ENCODE measurements at places on chromosomes 12 and 14.

DNA sequence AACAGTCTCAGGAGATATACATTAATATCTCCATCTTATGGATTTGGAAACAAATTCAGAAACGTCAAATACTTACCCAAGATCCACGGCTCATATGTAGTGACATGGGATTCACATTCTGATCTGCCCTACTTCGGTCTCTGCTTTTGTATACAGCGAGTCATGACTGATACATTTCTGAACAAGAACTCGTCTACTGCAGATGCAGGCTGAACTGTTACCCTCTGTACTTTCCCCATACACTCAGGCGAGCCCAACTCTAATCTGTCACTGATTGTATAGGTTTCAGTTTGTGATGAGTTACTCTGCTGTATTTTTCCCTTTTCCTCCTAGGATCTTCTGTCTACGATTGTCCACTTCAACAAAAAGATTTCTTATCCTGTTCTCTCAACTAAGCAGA is 441.6 kb downstream of the CCDC91 start:
- DNase-seq = no peak

DNA sequence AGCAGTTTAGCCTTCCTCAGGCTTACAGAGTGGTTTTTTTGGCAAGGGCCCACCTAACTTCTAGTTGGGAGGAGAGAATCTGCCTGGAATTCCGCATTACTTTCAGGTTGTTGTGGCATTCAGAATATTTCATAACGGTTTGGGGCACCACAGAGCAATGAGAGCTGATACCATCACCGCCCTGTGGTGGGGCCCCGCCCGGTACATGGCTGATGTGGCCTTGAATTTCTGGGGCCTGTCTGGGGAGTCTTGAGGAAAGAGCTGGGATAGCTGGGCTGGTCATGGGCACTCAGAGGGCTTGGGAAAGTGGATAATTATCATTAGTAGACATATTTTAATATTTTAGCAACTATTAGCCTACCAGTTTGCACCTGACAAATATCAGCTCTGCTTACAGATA is 4.2 kb downstream of the TESPA1 start:
- DNase-seq = no peak

DNA sequence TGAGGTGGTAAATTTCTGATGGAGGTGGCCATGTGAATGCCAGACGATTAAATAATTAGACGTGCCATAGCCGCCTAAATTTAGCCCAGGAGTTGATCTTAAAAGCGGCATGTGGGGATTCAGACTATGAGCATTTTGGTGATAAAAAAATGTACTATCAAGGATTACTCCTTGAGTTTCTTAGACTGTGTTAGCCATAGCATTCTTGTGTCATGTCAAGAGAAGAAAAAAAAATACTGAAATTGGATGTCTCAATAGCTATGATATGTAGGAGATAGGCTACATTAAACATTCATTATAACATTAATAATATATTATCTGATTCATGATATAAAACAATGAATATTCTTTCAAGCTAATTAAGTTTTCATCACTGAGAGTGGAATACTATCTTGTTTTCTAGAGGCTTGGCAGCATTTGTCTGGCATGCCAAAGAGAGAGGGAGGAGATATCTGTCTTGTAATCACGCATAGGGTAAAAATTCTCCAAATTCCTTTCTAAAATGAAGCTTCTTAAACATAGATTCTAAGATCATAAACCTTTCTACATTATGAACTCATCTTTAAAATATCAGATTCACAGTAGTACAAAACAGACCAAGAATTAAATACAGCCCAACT is 727.0 kb downstream of the C12orf50 start:
- no peak for DNase-seq

DNA sequence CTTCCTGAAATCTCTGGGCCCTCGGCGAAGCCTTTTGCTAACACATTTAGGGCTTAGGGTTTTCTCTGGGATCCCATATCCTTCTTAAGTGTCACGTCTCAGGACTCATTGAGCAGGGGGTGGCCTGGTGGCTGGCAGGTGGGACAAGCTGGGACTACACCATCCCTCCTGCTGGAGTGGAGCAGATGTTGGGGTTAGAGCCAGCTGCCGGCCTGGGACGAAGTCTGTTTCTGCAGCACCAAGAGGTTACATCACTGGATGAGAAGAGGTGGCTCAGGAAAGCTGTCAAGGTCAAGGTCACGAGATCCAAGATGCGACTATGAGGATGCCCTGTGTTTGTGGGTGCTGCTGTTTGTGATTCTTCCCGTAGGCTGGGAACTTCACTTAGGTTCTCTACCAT is 16.3 kb downstream of the SMCO2 start:
- DNase-seq = no peak

- DNase-seq = no peak
These were observed 91.1 kb upstream of the BCL11B start for GRCh38 chr14:99363051-99363450.

DNA sequence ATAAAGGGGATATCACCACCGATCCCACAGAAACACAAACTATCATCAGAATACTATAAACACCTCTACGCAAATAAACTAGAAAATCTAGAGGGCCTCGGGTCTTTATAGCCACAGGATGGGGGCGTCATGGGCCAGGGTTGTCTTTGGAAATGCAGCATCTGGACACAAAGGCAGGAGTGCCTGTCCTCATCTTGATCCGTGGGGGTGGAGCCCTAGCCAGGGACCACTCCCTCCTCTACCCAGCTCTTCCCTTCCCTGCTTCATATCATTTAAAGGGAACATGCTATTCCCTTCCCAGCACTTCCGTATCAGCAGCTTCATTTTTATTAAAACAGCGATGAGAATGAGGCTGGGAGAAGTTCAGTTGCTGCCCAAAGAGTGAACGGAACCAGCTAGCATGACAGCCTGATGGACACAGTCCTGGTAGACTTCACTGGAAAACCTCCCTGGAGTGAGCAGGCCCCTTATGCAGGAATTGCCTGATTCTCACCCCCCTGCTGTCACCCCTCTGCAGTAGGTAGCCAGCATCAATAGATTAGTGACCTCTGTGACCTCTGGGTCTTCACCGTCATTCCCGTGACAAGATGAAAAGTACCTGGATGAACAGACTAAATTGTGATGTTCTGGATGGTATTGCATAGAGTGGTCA is 251.4 kb upstream of the RGS6 start:
- no peak for DNase-seq

DNA sequence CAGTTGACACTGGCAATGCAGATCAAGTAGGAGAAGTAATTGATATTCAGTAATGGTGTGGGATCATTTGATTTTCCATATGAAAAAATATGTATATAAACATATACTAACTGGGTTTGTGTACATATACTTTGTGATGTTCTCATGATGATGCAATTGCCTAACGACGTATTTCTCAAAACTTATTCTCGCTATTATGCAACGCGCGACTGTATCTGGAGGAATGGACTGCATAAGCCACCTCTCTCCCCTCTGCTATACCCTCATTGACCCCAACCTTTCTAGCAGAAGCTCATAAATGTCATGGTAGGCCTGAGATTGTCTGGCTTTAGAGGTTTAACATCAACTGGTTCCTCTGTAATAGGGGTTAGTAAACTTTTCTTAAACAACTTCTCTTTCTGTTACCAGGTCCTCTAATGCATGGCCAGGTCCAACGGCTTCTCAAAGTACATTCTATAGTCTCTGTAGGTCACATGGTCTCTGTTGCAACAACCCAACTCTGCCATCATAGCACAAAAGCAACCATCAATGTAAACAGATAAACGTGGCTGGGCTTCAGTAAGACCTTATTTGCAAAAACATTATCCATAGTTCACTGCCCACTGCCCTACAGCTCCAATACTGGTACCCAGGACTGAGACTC is 59.3 kb downstream of the FOXN3 start:
- no peak for DNase-seq

DNA sequence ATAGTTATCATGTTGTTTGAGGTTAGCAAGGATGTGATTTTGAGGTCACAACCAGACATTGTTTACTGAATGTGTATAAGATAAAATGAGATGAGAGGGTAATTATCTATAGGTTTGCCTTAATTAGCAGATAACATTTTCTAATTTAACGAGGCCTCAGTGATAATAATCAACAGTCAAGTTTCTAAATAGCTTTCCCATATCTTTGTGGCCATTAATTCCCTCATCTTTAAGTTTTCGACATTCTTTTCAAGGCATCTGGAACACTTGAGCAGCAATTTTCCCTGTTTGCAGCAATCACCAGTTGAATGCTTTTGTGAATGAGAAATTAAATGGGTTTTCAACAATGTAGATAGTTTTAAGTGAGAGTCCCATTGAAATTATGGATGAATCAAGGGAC is 304.1 kb downstream of the SYT1 start:
- DNase-seq = no peak

- no peak for DNase-seq
These were observed 137.1 kb downstream of the MON2 start for GRCh38 chr12:62603811-62604098.

- DNase-seq = no peak
These were observed 314.6 kb downstream of the GRIN2B start for GRCh38 chr12:13666806-13667205.

GRCh38 chr14:54396493-54397335 is at the start of gene CDKN3:
CDKN3 (plus strand) TSS chr14:54397007; CDS start chr14:54397069, 62 bp downstream.
- peak; percentile 99 for DNase-seq

DNA sequence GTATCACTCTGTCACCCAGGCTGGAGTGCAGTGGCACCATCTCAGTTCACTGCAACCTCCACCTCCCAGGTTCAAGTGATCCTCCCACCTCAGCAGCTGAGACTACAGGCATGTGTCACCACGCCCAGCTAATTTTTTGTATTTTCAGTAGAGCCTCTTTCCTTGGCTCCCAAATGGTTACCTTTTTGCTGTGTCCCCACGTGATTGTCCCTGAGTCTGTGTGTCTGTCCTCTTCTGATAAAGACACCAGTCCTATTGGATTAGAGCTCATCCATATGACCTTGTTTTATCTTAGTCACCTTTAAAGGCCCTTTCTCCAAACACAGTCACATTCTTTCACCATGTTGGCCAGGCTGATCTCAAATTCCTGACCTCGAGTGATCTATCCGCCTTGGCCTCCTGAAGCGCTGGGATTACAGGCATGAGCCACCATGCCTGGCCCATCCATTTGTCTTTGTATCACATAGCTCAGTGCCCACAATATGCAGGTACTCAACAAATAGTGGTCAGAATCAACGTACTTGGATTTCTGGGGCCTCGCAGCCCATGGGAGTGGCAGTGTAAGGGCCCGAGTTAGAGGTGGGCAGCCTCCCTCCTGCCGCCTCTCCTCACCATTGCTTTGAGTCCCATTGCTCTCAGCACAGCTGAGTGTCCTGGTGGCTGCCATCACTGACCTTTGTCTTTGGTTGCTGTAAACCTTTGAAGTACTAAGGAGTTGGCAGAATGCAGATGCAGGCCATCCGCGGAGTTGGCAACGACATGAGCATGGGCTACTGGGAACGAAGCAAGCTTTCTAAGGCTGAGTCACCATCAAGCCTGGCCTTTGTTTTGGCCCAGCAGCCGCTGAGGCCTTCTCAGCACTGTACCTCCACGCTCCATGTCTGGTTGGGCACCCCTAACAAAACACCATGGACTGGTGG is 9.3 kb downstream of the TPCN1 start:
- no peak for DNase-seq

All from Right ventricle myocardium superior (tissue), 1 donor.